ENCODE measurements at places on chromosomes 3 and 15. TPM values are rescaled to one million over a fixed set of nuclear protein-coding genes. Genes with fewer than 3 reads are reported as not detected.

DNA sequence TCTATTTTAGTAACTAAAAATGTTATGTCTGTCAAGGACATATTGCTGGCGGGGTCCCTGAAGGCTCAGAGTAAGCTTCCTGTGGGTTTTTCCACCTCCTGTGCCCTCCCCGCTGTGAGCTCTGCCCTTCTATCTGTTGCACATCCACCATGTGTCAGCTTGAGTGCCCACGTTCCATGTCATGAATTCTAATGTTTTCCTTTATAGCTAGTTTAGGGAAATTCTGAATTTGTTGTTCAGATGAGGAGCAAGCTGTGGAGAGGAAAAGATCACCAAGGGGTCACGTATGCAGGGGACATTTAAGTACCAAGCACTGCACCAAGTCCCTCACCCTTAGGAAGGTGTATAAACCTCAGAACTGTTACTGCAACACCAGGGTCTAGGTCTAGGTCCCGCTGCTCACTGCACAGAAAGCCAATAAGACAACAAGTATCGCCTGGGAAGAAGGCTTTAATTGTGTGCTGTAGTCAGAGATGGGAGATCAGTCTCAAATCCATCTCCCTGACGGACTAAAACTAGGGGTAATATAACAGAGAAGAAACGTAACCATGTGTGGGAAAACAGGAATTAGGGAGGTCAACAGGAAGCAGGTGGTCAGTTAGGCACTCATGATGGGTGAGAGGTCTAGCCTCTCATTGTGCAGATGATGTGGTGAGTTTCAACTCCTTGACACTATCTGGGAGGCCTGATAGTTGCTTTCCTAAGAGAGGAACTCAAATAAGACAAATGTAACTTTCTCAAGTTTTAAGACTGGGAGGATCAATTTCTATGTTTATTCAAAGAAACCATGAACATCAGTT is 9.7 kb downstream of the GP9 start:
- no peak for DNase-seq

DNA sequence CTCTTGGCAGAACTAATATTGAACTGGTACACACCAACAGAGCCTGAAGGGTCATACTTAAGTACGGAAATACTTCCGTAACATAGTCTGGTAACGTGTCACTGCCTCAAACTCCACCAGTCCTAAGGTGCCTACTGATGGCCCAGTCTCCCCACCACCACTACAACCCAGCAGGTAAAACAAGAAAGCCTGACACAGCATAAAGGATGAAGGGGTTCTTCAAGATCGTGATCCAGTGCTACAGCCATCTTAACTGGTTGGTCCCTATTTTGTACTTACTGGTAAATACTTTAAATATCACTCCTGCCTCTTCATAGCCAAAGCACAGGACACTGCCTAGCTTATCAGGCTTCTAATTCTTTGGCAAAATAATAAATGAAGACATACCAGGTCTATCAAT is 46.5 kb downstream of the PEAK1 start:
- DNase-seq: no peak

The GCSAM gene
- polyA plus RNA-seq: 3.5 TPM

DNA sequence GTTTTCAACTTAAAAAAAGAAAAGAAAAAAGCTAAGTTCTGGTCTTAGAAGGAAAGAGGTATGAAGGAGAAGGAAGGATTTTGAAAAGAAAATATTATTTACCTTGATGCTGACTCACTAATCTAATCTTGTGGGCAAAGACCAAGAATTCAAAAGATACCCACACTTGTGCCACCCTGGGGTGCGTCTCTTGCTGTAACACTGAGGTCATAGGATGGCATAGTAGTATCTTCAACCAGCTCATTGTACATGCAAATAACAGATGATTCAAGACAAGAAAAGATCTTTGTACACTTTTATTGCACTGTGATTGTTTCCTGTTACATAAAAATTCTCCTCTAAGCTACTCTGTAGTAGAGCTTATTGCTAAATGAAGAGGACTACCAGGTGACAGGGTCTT is 17.3 kb downstream of the PLS1 start:
- DNase-seq: peak; percentile 59

The SLC28A1 gene
- polyA plus RNA-seq: not detected

GRCh38 chr3:36827133-36827532 is 62.8 kb upstream of the DCLK3 start:
- no peak for DNase-seq

Data from mammary epithelial cell (primary cell).